ENCODE measurements at places on chromosomes 2 and 18.

GRCh38 chr2:160687629-160688028 lies 194.0 kb upstream of the RBMS1 start:
- DNase-seq, result no peak

GRCh38 chr18:24262087-24262486 lies 123.2 kb downstream of the CABYR start:
- no peak for DNase-seq

DNA sequence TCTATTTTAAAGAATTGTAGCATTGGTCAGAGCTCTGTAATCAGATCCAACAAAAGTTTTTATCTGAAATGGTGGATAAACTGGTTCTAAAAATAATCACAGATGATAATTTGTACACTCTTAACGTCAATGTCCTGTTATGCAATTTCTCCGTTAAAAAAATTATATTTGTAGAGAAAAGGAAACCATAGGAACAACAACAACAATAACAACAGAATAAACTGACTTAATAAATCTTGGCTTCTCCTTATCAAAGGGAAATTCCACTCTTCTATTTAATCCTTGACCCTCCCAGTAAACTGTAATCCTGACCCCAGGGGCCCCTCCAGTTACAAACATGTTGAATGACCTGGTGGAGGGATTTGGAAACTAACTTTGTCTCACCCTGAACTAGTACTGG lies 78.6 kb upstream of the ZFP36L2 start:
- no peak for DNase-seq

- no peak for DNase-seq
These were observed 339.2 kb upstream of the HNRNPA3 start for GRCh38 chr2:176873403-176873802.

DNA sequence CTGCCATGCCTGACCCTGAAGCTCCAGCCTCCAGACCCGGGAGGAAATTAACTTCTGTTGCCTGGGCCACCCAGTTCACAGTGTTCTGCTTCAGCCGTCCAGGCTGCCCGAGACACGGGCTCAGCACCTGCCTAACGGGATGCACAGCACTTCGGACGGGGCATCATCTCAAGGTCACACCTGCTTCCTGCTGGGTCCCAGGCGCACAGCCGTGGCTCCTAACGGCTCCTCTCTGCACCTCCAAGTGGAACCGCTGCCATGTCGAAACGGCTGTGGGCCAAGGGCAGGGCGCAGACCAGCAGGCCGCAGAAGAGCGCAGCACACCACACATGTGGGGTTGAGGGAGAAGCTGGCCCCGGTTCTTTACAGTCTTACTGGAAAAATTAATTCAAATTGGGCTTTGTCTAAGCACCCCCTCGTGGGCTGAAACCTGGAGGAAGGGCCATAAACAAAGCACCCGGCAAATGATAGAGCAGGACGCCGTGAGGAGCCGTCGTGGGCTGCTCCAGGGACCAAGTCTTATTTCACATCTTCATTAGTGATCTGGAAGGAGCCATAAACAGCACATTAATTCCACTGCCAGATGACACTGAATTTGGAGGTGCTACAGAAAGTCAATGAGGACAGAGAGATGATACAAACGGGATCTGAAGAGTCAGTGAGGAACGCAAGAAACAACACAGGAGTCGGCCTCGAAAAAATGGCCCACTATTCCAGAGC lies 59.6 kb downstream of the EIPR1 start:
- DNase-seq, result no peak

GRCh38 chr2:208713066-208713745 lies 306.6 kb downstream of the PTH2R start:
- no peak for DNase-seq

GRCh38 chr2:196489371-196489770 lies 150.1 kb upstream of the CCDC150 start:
- no peak for DNase-seq

DNA sequence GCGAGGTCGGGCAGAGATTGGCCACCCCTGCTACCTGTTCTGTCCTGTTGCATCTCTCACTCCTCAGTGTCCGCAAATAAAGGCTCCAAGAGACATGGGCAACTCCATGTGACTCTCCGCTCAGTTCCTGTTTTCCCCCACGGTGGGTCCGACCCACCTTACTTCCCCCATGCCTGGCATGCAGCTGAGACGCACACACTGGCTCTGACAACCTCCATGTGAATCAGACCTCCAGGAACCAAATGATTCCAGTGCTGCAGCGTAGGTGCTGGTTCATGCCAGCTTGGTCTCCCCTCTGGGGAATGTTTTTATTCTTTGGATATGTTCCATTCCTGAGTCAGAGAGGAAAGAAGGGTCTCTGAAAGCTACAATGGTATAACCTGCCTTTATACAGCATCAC lies 221.5 kb downstream of the SH3RF3 start:
- DNase-seq, result no peak

DNA sequence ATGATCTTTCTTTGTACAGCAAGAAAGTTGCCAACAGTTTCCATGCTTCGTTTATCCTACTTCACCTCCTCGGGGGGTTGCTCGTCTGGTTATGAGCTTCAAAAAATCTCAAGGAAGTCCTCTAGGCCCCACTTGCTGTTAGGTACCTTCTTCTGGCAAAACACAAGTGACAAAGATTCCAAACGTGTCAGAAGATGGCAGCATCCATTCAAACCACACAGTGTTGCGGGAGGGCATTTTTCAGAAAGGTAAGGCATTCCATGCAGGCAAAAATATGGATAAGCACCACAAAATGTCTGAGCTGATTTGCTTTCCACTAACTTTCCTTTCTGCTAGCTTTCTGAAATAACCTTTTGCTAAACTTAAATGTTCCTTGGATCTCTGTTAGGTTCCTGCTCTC lies 13.2 kb upstream of the OR6B3 start:
- DNase-seq, result no peak

DNA sequence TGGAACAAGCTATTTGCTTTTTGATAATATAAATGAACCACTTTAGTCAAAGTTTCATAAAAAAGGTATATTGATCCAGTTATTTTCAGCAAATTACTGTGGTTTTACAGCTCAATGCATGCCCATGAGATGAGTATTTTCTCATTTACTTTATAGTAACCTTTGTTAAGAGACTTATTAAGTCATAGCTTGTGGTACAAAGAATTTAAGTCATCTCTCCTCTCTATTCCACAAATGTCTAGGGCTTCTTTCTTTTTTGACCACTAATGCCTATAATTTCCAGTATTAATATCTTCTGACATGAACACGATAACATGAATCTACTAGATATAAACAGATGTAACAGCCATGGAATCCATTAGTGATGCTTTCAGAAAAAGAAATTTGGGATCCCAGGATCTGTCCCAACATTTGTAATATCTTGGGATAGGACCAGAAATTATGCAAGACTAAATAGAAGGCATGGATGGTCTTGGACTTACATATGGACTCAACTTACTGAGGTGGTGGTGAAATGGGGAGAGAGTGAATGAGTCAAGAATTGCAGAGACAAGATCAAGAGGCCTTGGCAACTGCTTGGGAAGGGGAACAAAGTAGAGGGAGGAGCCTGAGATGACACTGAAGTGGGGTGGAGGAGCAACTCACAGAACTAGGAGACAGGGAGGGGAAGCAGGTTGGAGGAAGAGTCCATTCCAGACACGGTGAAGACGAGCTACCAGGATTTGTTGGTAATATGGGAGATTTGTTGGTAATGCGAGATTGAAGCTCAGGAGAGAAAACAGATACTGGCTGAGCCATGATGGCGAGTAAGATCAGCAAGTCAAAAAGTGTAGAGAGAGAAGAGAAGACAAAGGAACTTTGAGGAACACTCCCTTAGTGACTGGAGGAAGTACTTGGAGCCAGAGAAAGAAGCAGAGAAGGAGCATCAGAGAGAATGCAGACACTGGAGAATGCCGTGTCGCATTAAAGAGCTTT lies 42.4 kb upstream of the KDM3A start:
- DNase-seq, result no peak

- DNase-seq, result no peak
These were observed 255.0 kb downstream of the CAMKMT start for GRCh38 chr2:44616667-44617155.

GRCh38 chr18:1438458-1438910 lies 533.8 kb downstream of the ADCYAP1 start:
- DNase-seq, result no peak

- DNase-seq, result no peak
These were observed 23.1 kb downstream of the MRPL44 start for GRCh38 chr2:223980397-223980735.

GRCh38 chr2:53813151-53813550 lies 26.3 kb downstream of the ERLEC1 start:
- DNase-seq, result no peak

DNA sequence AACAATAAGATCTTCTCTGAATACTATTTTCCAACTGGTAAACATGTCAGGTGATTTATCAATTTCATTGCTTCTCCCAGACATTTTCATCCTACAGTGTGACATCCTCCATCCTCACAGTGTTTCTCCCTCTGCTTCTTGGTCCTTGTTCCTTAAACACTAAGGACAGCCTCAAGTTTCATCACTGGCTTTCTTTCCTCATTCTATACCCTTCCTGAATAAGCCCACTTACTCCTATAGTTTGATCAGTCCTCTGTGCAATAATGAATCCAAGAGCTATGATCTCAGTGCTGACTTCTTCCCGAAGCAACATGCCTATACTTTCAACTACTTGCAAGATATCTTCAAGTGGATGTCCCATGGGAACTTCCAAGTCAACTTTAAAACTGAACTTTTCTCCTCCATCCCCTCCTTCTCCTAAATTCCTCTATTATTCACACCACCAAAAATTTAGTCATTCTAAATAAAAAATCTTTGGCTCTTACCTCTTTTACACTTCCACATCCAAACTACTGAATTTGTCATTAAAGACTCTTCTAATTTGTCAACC lies 87.6 kb downstream of the FAM228A start:
- DNase-seq, result no peak

DNA sequence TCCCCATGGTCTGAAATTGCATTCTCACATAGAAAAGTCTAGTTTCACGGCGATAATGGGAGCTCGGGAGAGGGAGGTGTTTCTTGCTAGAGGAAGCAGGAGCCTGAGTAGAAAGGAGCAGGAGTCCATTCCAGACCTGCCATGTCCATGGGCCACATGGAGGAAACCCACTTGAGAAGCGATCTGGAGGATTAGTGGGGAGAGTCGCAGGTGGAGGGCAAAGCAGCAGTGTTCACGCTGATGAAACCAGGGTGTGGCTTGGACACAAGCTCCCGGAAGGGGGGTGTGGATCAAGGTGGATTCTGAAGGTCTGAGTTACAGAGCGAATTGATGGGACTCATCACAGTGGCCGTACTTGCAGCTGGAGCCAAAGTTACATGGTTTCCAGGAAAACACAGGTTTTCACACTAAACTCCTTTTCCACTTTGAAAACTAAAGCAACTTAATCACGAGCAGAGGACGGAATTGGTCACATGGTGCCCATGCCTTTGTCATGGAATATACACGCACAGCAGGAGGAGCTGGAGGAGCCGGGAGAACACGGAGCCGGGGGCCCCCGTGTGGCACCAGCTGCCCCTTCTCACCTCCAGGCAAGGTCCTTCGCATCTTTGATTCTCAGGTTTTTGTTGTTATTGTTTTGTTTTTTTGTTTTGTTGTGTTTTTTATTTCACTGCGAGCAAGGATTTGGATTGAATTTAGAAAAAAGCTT lies 255.1 kb upstream of the MYT1L start:
- no peak for DNase-seq

GRCh38 chr18:36811430-36811829 lies 17.4 kb downstream of the TPGS2 start:
- DNase-seq, result no peak

DNA sequence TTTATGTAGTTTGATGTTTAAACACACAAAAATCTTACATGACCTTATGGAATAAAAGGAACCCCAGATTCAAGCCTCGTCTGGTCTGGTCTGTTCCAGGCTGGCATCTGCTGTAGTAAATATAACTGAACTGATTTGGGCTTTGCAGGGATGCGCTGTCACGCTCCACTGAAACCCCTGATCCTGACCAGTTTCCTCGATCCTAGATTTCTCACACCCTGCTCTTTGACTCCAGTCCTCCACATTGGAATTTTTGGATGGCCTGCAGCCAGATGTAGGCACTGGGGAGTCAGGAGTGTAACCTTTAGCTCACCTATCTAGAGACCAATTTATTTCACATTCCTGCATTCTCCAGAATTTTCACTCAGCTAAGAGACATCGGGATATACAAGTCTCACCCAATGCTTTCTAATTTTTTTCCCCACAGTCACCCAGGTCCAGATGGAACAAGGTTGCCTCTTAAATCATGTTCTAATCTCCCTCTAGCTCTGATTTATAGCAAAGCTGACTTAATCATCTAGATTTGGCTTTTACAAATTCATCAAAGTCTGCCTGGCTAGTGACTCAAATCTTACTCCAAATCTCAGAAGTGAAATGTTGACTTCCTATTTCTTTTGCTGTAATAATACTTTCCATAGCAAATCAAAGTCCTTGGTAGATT lies 219.6 kb downstream of the CD226 start:
- no peak for DNase-seq

DNA sequence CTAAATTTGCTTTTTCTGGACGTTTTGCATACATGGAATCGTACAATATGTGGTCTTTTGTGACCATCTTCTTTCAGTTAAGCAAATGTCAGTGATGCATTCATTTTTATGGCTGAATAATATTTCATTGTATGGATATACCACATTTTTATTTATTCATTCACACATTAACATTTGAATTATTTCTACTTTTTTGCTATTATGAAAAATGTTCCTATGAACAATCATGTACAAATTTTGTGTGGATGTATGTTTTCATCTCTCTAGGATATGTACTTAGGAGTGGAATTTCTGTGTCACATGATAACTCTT lies 67.4 kb upstream of the TXNDC2 start:
- no peak for DNase-seq

Data from activated naive CD4-positive, alpha-beta T cell treated with Interleukin-2 at 50 U/mL for 16 hours (primary cell).